Stimulated activated CD8-positive, alpha-beta memory T cell treated with anti-CD3 and anti-CD28 coated beads, Interleukin-4, amount 100 ng/mL, for 1 hour (primary cell): ENCODE measurements at places on chromosomes 1 and 21.

- DNase-seq, result no peak
These were observed 146.5 kb upstream of the TNR start for GRCh38 chr1:175889848-175890247.

GRCh38 chr21:45209685-45210284 is 77.9 kb downstream of the POFUT2 start:
- no peak for DNase-seq

- DNase-seq, result no peak
These were observed 208.2 kb downstream of the S1PR1 start for GRCh38 chr1:101444873-101445618.

GRCh38 chr1:44256762-44257554 is 43.7 kb downstream of the DMAP1 start:
- DNase-seq, result no peak

GRCh38 chr1:182301467-182302198 is 90.0 kb downstream of the GLUL start:
- DNase-seq, result no peak

DNA sequence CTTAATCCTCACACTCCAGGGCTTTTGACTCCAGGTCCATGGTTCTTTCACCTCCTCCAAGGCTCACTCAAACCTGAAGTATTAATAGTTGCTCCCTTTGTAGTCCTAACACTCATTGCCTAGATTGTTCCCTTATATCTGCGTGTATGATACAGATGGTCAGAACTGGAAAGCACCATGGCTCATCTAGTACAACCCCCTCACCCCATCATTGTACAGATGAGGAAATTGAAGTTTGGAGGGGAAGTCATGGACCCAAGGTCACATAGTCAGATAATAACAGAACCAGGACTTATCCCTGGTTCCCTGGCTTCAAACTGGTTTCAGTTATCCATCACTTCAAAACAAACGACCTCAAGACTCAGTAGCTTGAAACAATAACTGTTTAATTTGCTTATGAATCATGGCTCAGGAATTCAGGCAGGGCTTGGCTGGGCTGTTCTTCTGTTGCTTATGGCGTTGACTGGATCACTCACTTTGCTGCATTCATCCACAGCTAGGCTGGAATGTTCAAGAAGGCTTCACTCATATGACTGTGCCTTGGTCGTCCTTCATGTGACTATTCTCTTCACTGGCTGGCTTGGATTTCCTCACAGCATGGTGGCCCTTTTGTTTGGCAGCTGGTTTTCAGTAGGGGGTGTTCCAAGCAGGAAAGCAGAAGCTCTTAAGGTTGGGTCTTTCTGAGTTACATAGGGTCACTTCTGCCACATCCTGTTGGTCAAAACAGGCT is 5.0 kb downstream of the NOS1AP start:
- DNase-seq, result no peak

- DNase-seq, result no peak
These were observed 164.6 kb downstream of the ACTL8 start for GRCh38 chr1:17919525-17920439.

- DNase-seq, result no peak
These were observed 5.4 kb downstream of the S100A2 start for GRCh38 chr1:153560241-153560640.

- no peak for DNase-seq
These were observed 44.6 kb downstream of the RHBG start for GRCh38 chr1:156413391-156414246.

DNA sequence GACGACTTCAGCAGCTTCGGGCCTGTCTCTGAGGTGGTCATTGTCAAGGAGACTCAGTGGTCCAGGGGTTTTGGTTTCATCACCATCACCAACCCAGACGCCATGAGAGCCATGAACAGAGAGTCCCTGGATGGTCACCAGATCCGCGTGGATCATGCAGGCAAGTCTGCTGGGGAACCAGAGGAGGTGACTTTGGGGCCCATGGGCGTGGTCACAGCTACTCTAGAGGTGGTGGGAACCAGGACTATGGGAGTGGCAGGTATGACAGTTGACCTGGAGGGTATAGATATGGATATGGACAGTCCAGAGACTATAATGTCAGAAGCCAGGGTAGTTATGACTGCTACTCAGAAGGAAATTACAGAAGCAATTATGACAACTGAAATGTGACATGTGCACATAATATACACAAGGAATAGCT is 19.3 kb upstream of the METTL13 start:
- no peak for DNase-seq
